Effector memory CD8-positive, alpha-beta T cell (primary cell): ENCODE measurements at places on chromosomes 7 and 10.

- no peak for DNase-seq
Observed at GRCh38 chr7:99041526-99041925, 102.4 kb downstream of the SMURF1 start.

DNA sequence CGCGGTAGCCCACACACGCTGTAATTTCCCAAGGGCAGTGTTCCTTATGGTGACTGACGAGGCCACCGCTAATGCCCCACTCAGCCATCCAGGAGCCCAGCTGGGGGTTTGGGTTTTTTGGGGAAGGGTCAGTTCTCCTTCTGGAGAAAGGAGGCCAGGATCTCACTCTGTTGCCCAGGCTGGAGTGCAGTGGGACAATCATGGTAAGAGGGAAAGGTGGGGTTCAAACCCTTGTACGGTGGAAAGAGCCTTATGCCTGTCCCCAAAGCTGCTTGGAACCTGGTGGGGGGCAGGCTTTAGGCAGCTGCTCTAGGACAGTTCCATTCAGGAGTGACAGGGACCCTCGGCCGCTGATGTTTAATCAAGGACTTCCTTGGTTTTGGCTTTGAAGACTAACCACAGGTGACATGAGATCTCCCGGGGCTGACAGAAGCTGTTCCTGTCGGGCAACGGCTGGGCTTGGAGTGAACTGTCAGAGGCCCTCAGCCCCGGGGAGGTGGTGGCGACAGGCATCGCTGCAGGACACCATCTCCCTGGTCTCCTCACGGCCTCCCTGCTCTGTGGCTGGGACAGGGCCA is 84.5 kb downstream of the CARD11 start:
- no peak for DNase-seq

DNA sequence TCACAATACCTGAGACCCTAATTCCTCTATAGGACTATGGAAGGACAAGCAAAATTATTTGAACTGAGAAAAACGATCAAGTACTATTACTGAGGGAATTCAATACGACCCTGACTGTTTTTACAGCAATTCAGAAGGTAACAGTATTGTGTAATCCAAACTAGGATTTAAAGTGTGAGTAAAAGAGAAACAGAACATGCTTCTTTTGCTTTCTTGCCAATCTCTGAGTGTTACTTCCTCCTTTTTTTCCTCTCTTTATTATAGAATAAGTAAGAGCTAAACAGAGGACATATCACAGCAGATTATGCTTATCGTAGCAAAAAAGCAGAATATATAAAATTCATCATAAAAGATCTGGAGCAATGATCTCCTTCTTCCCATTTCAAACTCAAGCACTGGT is 292.1 kb downstream of the THSD7A start:
- DNase-seq: no peak

- DNase-seq: no peak
Observed at GRCh38 chr10:119496273-119496672, 46.2 kb downstream of the RGS10 start.

GRCh38 chr10:61480208-61480607 is 27.0 kb upstream of the TMEM26 start:
- DNase-seq: no peak

GRCh38 chr7:93889261-93889660 is 1.3 kb downstream of the TFPI2 start:
- DNase-seq: no peak

GRCh38 chr10:60517805-60518204 is 128.1 kb upstream of the ANK3 start:
- no peak for DNase-seq

DNA sequence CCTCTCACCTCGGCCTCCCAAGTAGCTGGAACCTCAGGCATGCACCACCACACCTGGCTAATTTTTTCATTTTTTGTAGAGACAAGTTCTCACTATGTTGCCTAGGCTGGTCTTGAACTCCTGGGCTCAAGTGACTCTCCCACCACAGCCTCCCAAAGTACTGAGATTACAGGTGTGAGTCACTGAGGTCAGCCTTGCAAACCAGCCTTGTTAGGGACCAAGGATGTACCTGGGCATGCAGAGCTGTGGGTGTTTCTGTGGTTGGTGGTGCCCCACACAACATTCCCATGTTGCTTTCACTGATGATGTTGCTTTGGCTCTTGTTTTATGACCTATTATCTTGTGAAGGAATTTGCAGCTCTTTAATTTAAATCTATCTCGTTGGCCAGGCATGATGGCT is 54.8 kb downstream of the OTUD1 start:
- DNase-seq: no peak

- DNase-seq: peak; percentile 42
Observed at GRCh38 chr10:102230861-102231356, 4.8 kb downstream of the ELOVL3 start.

GRCh38 chr7:21426286-21427181 is 1.3 kb upstream of the SP4 start:
- DNase-seq: no peak

GRCh38 chr10:11602358-11602757 is 9.1 kb downstream of the USP6NL start:
- no peak for DNase-seq

GRCh38 chr7:43511029-43511428 is 71.9 kb upstream of the STK17A start:
- no peak for DNase-seq

- DNase-seq: peak; percentile 49
Observed at GRCh38 chr7:35036361-35037171, 719 bp downstream of the DPY19L1 start.

DNA sequence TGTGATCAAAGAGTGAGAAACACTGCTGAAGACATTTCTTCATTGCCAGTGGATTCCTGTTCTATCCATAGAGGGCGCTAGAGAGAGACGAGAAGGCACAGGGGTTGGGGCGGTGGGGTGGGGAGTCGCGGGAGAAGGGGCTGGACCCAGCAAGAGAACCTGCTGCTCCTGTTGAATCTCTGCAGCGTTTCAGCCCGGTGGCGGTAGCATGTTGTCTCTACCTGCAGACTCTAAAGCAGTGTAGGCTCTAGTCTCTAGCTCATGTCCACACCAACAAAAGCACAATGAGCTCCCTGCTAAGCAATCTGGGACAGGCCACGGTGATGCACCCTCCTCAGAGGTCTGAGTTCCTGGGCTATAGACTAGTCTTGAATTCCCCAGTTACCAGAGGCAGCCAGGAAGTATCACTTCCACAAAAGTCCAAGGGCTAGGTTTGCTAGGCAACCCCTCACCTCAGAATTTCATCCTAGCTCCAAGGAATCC is 167.7 kb downstream of the DGKB start:
- DNase-seq: no peak

GRCh38 chr10:73251683-73252444 is 580 bp downstream of the MRPS16 start:
- no peak for DNase-seq

DNA sequence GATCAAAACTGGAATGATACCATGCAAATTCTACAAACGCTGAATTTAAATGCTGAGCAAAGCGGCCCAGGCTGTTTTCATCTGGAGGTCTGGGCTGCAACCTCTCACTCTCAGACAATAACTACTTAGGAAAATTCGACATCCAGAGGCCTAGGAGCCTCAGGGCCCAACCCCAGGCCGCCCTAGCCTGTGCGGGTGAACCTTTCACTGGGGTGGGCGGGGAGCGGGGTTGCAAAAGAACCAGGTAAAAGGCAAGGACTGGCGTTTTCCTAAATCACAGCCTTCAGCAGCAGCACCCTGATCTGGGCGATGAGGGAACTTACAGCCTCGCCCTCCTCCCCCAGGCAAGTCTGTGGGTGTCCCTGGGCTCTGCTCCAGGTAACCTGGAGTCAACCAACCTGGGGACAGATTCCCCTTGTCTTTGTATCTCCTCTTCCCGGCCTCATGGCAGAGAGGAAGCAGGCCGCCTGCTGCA is 33.4 kb downstream of the CALML5 start:
- no peak for DNase-seq

- DNase-seq: no peak
Observed at GRCh38 chr7:99102809-99103690, 40.9 kb downstream of the SMURF1 start.

DNA sequence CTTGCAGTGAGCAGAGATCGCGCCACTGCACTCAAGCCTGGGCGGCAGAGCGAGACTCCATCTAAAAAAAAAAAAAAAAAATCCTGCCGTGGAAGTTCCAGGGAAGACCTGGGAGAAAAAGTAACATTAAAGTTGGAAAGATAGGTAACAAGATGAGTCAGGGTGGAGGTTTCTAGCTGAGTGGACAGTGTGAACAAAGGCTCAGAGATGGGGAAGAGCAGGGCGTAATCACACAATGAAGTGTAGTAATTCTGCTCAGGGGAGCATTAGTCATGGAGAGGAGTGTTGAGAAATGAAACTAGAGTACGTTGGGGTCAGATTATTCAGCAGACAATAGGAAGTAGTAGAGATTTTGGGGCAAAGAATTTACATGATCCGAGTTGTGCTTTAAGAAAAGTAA is 21.6 kb upstream of the WASL start:
- no peak for DNase-seq

DNA sequence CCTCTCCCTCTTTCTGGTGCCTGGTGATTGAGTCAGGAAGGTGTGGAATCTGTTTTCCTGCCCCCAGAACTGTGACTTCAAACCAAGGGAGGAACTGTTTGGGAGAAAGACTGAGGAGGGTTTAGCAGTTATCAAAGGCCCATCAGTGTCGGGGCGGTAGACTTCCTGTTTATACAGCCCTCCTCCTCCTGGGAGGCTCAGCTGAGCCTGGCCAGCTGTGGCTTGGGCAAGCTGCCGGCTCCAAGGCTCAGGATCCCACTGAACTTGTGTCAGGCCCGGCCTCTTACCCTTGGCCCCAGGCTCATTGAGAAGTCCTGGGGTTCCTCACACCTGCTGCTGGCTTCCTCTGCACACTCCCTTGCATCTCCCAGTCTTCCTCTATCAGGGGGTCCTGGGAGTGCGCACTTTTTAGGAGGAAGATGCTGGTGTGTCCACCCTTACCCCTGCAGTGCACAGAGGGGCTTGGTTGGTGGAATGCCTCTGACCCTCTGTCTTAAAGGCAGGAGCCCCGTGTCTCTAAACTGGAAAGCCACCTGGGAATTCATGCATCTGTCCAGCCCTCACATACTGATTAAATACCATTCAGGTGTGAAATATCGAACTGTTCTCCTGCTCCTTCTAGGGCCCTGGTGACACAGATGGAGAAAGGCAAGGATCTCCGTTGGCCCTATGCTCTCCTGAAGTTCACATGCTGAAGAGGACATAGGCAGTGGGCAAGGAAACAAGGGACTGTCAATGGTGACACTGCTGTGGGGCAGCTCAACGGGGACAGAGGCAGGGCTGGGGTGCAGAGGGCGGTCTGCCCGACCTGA is 32.4 kb downstream of the CXCL12 start:
- no peak for DNase-seq

GRCh38 chr10:30775779-30776591 is 146.4 kb upstream of the LYZL2 start:
- DNase-seq: no peak

- DNase-seq: no peak
Observed at GRCh38 chr7:123054357-123055133, 59.0 kb upstream of the TAS2R16 start.

- no peak for DNase-seq
Observed at GRCh38 chr10:86106616-86107015, 260.0 kb downstream of the GRID1 start.

GRCh38 chr10:125152450-125153368 is 7.7 kb downstream of the CTBP2 start:
- DNase-seq: no peak

DNA sequence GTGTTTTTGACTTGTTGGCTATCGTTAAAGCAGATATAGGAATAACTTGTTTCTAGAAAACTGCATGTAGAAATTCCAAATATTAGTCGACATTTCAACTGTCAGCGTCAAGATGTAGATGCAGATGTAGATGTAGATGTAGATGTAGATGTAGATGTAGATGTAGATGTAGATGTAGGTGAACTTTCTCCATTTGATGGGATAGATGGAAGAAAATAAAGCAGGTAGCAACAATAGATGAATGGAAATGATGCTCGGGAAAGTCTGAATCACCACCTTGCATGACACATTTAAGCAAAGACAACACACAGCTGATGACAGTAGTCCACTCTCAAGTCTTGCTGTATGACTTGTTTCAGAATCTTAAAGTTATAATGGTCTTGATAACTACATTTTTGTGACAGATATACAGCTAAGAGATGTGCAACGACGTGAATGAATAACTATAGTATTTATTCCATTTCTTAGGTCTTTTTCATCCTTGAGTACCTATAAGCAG is 53.5 kb downstream of the SND1 start:
- DNase-seq: no peak

GRCh38 chr10:70711911-70712310 is 39.6 kb downstream of the ADAMTS14 start:
- DNase-seq: no peak

DNA sequence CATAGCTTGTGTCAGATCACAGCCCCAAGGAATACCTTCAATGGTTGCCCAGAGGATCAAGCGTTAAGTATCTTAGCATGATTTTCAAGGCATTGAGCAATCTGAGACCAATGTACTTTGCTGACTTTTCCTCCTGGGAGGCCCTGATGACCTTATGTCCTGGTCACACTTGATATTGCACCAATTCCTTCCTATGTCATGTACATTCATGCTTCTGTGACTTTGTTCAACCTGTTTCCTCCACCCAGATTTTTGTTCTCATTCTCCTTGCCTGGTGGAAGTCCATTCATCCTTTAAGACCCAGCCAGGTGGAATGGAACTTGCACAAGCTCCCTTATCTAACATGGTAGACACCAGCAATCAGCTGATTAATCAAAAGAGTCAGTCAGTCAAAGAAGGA is 160.8 kb downstream of the PFKFB3 start:
- no peak for DNase-seq

DNA sequence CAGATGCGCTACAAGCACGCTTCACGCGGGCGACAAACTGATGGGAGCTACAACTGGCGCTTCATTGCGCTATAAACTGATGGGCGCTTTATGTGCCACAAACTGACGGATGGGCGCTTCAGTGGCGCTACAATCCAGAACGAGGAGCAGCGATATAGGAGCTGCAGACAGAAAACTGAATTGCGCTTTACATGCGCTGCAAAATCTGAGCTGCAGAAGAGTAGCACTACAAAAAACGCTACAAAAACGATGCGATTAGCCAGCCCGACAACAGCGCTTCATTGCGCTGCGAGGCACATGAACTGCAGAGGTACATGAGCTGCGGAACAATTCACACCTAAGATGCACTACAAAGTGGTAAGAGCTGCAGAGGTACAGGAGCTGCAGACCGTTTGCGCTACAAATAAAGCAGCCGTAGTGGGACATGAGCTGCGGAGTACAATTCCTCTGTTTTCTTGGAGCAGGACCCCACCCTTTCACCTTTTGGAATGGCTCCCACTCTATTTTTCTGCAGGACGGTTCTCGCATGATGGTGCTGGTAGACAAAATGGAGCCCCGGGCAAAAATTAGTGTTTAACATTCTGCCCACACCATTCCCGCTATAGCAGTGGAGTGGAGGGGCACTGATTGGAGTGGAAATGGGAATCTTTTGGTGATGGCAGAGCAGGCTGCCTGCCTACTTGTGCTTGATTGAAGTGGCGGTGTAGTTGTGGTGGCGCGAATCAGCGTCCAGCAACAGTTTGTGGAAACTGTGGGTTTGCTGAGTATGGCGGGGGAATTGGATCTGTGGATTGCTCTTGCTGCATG is 1.2 kb upstream of the SGCE start:
- DNase-seq: peak; percentile 11

DNA sequence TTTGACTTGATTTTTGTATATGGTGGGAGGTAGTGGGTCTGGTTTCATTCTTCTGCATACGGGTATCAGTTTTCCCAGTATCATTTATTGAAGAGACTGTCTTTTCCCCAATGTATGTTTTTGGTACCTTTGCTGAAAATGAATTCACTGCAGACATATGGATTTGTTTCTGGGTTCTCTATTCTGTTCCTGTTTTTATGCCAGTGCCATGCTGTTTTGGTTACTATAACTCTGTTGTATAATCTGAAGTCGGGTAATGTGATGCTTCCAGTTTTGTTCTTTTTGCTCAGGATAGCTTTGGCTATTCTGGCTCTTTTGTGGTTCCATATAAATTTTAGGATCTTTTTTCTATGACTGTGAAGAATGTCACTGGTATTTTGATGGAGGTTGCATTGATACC is 836 bp downstream of the ECD start:
- DNase-seq: no peak
